ENCODE measurements at places on chromosomes 6 and 20.

- DNase-seq = no peak
Observed at GRCh38 chr6:46367354-46368168, 123.7 kb downstream of the RCAN2 start.

DNA sequence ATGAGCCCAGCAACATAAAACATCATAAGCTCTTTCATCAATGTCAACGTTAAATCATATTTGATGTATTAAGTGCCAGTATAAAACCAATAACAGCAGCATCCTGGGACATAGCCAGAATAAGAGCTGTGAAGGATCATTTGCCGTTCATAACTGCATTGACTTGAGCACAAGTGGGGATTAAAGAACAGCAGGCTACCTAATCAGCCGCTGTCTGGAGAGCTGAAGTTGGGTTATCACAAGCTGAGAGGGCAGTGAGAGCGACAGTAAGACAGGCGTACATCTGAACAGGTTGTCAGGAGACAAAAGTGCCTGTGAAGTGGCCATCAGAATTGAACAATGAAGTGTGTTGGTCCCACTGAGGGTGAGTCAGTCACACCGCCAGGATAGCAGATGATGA is 269.6 kb downstream of the GRIK2 start:
- no peak for DNase-seq

DNA sequence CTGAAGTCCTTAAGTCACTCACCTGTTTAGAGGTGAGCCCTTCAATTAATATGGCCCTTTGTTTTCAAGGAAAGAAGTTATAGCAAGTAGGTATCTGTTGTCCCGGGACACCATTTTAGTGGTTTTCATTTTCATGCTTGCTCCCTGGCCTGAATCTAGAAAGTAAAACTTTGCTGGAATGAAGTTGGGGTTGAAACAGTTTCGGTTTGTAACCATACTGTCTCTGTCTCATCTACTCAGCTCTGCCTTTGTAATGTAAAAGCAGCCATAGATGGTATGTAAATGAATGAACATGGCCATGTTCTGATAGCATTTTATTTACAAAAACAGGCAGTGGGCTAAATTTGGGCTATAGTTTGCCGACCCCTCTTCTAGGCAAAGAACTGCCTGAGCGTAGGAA is 64.9 kb upstream of the GNRH2 start:
- DNase-seq = no peak

GRCh38 chr6:20415712-20416454 is 14.2 kb downstream of the E2F3 start:
- DNase-seq = no peak

GRCh38 chr6:84763886-84764331 is 489 bp downstream of the TBX18 start:
- no peak for DNase-seq

DNA sequence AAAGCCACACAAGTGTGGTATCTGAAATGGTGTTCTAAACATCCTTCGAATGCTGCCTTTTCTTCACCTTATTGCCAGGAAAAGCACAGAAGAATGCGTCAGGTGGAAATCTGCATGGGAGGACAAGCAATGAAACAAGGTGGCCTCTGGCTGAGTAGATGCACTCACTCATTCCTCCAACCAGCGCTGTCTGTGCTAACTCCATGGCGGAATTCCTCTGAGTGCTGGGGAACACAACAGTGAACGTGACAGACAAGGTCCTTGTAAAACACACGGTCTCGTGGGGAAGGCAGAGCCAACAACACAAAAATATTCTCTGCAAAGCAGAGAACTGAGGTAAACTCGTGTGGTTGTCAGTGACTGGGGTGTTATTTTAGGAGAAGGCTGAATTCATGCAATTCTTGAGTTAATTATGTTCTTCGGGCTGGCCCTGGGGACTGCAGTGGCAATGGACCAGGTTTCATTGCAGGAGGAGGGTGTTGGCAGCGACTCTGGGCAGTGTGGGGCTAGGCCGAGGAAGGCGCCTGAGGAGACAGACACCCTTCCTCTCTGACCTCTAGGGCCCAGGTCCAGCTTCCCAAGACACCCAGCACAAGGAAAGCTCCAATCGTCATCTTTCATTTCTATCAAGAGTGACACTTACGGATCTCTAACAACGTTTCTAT is 339.7 kb downstream of the PRKN start:
- DNase-seq = no peak

DNA sequence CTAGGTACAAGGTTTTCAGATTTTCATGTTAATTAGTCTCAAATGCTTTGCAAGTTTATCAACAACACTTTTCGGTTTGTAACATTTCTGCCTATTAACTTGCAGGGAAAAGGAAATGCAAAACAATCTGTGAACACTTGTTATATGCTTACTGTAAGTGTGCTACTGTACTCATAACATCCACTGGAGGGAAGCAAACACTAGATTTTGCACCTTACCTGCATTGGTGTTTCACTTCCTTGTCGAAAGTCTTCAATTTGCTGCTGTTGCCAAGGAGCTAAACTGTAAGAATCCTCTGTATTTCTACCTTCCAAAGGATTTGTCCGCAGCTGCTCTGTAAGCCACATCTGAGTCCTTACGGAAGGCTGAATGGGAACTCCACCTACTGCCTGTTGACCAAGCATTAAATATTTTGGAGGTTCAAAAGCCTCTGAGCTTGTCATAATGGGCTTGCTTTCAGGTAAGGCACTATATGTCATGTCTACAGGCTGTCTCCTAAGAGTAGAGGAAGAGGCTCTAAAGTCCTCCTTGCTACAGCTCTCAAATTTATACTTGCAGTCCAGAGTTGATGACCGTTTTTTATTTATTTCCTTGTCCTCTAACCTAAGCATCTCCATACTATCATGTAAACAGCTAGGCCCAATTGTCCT is 17.3 kb downstream of the PLN start:
- DNase-seq = no peak

GRCh38 chr6:128333581-128334223 is 186.7 kb downstream of the PTPRK start:
- DNase-seq = no peak

DNA sequence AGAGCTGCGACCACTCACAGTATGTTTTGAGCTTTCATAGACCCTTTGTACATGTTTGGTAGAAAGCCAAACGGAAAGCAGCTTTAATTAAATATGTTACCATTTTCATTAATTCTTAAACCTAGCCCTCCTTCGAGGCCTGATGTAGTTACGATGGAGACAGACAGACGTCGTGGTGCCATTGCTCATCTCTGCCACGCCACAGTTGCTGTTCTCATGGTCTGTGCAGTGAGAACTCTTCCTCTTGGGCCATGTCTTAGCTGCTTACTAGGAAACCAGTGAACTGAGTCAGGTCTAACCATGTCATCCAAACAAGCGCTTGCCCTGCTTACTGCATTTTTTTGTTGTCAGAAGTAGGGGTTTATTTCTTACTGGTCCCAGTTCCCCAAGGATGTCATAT is 62.8 kb downstream of the SNX9 start:
- DNase-seq = no peak

GRCh38 chr6:146429831-146430230 is 113.8 kb upstream of the RAB32 start:
- no peak for DNase-seq

Data from esophagus squamous epithelium (tissue), 5 donors.